ENCODE measurements at places on chromosomes 1 and 21.
A peak's percentile ranks its signal among the peaks of the same experiment; 100 is the strongest.

- no peak overlapping the region for H3K27ac ChIP-seq
- H3K36me3 ChIP-seq: no peaks in the 10 kb centered on the region
- no peaks in the 10 kb centered on the region for H3K4me1 ChIP-seq
- H3K27me3 ChIP-seq: no peaks in the 10 kb centered on the region
Observed at GRCh38 chr1:169196581-169196980, 90.1 kb downstream of the ATP1B1 start.

DNA sequence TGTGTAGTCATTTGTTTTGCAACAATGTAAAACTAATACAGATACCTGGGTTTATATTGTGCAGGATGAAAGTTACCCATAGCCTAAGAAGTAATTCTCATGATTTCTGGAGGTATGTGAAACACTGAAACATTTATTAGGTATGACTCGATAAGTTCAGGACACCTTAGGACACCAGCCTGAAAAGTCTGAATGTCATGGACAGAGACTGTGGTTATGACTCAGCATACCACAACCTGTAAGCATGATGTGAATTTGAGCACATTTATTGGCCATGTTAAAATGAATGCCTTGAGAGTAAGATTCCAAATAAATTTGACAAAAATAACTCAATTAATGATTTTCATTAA is 1471.7 kb upstream of the B3GALT2 start:
- H3K36me3 ChIP-seq: no peaks in the 10 kb centered on the region
- DNase-seq: no peak
- no peak overlapping the region for H3K27ac ChIP-seq

DNA sequence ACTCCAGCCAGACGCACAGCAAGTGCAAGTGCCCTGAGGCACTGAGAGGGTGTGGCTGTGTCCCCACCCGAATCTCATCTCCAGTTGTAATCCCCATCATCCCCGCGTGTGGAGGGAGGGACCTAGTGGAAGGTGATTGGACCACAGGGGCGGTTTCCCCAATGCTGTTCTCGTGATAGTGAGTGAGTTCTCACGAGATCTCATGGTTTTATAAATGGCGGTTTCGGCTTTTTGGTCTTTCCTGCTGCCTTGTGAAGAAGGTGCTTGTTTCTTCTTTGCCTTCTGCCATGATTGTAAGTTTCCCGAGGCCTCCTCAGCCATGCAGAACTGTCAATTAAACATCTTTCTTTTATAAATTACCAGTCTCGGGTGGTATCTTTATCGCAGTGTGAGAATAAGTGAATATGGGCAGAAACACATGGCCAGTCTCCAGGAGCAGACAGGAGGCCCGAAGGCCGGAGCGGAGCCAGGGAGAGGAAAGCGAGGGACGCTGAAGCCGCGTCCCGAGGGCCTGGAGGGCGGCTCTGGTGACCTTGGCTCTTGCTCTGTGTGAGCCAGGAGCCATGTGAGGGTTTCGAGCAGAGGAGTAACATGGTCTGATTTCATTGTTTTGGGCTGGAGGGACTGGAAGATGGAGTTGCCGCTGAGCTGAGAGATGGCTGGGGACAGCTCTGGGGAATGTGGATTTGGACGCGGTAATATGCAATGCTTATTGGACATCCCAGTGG is 76.0 kb upstream of the C1orf174 start:
- H3K27me3 ChIP-seq: peaks cover 4% of the 10 kb centered on the region
- no peaks in the 10 kb centered on the region for H3K36me3 ChIP-seq
- H3K4me1 ChIP-seq: no peaks in the 10 kb centered on the region

- peaks cover 34% of the 10 kb centered on the region for H3K4me1 ChIP-seq
- H3K27ac ChIP-seq: peak overlapping the region; percentile 79
- H3K36me3 ChIP-seq: no peaks in the 10 kb centered on the region
- no peak overlapping the region for H3K4me3 ChIP-seq
- no peaks in the 10 kb centered on the region for H3K27me3 ChIP-seq
Observed at GRCh38 chr21:15141261-15141970, 76.6 kb upstream of the NRIP1 start.

GRCh38 chr1:11354893-11355553 is 82.0 kb downstream of the UBIAD1 start:
- H3K4me3 ChIP-seq: no peak overlapping the region
- DNase-seq: no peak
- peaks cover 49% of the 10 kb centered on the region for H3K27me3 ChIP-seq
- no peaks in the 10 kb centered on the region for H3K36me3 ChIP-seq
- no peak overlapping the region for H3K27ac ChIP-seq

- H3K27ac ChIP-seq: no peak overlapping the region
- no peaks in the 10 kb centered on the region for H3K27me3 ChIP-seq
- no peak overlapping the region for H3K4me3 ChIP-seq
- H3K36me3 ChIP-seq: no peaks in the 10 kb centered on the region
- no peak for DNase-seq
- peaks cover 31% of the 10 kb centered on the region for H3K4me1 ChIP-seq
Observed at GRCh38 chr1:45541193-45541592, 9.4 kb upstream of the AKR1A1 start.

DNA sequence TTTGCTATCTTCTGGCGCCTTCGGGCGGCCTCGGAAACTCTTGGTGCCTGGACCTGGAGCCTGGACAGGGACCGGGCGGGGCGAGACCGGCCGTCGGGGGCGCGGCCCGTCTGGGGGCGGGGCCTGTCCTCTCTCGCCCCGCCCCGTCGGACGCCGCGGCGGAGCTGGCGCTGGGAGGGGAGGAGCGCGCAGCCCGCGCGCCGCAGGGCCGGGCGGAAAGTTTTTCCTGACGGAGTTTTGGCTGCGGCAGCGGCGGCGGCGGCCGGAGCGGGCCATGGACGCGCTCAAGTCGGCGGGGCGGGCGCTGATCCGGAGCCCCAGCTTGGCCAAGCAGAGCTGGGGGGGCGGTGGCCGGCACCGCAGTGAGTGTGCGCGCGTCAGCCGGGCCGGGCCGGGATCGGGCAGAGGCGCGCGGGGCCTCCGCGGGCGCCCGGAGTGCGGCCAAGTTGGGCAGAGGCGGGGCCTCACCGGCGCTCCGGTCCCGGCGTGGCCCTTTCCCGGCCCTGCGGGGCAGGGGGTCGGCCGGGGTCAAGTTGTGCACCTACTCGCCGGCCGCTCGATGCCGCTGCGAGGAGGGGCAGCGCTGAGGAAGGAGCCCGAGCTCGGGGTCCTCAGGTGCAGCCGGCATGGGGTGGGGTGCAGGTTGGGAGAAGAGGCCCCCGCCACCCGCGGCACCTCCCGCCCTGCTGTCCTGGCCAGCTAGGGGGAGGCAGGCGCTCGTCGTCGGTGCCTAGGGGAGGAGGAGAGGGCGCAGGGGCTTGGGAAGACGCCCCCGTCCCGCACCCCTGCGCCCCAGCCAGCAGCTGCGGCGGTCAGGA is at the start of gene LDLRAP1:
TSS of gene LDLRAP1 (plus strand) at position 182 of the 818 bp plus-strand sequence. CDS start at position 275, 93 bp downstream.
- H3K4me1 ChIP-seq: peaks cover 43% of the 10 kb centered on the region
- H3K27me3 ChIP-seq: no peaks in the 10 kb centered on the region
- H3K27ac ChIP-seq: peak within 1 kb of the TSS; percentile 93
- H3K4me3 ChIP-seq: peak within 1 kb of the TSS; percentile 53

DNA sequence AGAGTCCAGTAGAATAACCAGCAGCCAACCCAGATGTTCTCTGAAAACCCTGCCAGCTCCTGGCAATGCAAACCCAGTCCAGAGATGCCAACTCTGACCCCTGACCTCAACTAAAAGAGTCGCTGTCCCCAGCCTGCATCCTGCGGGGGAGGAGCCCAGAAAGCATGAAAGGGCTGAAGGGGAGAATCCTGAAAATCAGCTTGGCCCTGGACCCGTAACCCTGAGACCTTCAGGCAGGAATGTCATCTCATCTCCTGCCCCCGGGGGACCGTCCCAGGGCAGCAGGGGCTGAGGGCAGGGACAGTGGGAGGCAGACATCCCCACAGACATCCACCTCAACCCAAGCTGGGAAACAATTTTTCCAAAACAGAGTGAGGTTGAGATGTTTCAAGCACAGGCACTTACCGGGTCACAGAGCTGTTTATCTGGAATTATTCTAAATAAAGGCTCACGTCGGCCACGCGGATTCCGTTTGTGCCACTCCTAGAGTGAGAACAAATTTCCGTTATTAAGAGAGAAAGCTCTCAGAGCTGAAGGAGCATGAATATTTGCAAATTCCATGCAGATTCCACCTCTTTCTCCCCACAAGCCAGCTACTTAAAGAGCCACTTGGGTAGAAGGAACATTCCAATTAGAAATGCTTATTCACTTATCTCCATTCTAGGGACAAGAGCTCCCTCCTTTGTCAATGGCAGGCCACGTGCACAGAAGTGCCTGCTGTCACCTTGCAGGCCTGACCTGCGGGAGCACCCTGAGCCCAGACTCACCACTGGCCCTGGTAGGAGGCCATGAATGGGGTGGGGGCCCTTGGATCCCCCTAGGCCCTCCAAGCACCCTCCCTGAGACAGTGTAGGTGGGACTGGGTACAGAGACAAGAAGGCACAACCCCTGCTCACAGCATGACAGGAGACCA is 240.1 kb downstream of the NPHP4 start:
- no peaks in the 10 kb centered on the region for H3K4me1 ChIP-seq
- no peaks in the 10 kb centered on the region for H3K36me3 ChIP-seq
- H3K27me3 ChIP-seq: peaks cover 13% of the 10 kb centered on the region
- no peak overlapping the region for H3K4me3 ChIP-seq

GRCh38 chr1:221414772-221415539 is 326.9 kb downstream of the DUSP10 start:
- H3K27me3 ChIP-seq: no peaks in the 10 kb centered on the region
- no peaks in the 10 kb centered on the region for H3K36me3 ChIP-seq
- no peak overlapping the region for H3K4me3 ChIP-seq
- H3K27ac ChIP-seq: no peak overlapping the region
- H3K4me1 ChIP-seq: no peaks in the 10 kb centered on the region
- no peak for DNase-seq

DNA sequence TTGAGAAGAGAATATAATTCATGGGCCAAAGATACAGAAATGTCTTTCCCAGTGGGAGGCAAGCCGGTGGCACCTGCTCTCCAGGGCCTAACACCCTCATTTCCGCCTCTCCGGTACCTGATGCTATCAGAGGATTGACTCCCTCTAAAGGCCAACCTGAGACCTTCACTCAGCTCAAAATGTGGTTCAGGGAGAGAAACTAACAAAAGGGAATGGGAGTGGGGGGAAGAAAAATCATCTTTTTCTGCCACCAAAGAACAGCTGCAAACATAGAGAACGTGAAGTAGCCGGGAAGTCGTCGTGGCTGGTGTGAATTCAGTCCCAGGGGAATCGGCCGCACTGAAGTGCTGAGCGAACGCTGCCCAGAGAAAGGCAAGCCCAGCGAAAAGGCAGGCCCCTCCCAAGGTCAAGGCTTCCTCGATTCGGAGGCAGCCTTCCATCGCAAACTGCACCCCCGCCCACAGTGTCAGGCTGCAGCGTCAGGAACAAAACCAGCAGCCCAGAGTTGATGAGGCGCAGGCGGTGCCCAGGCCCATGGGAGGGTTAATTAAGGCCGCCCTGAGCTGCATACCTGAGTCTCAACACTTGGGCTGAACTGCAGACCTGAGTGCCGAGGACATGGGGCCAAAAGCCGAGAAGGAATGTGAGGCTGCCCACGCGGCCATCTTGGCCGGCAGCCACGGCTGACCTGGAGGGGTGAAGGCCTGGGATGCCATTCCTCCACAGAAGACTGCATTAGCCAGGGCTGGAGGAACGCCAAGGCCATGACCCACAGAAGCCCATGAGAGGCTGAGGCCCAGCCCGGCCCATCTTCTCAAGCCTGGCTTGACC is 160.2 kb downstream of the PSMG1 start:
- no peak overlapping the region for H3K4me3 ChIP-seq
- no peaks in the 10 kb centered on the region for H3K27me3 ChIP-seq
- H3K36me3 ChIP-seq: no peaks in the 10 kb centered on the region
- H3K4me1 ChIP-seq: peaks cover 25% of the 10 kb centered on the region

GRCh38 chr1:7250597-7251453 is 465.6 kb downstream of the CAMTA1 start:
- H3K27ac ChIP-seq: no peak overlapping the region
- no peaks in the 10 kb centered on the region for H3K4me1 ChIP-seq
- no peaks in the 10 kb centered on the region for H3K27me3 ChIP-seq
- DNase-seq: no peak
- H3K4me3 ChIP-seq: no peak overlapping the region

GRCh38 chr1:61873581-61873980 is 131.3 kb downstream of the PATJ start:
- no peaks in the 10 kb centered on the region for H3K36me3 ChIP-seq
- H3K27me3 ChIP-seq: no peaks in the 10 kb centered on the region
- H3K4me1 ChIP-seq: no peaks in the 10 kb centered on the region

GRCh38 chr1:3139451-3139852 is 70.4 kb downstream of the PRDM16 start:
- no peak overlapping the region for H3K27ac ChIP-seq
- no peaks in the 10 kb centered on the region for H3K36me3 ChIP-seq
- DNase-seq: no peak
- peaks cover 10% of the 10 kb centered on the region for H3K4me1 ChIP-seq
- no peak overlapping the region for H3K4me3 ChIP-seq

GRCh38 chr1:109527846-109528695 is 11.6 kb upstream of the GPR61 start:
- H3K27me3 ChIP-seq: no peaks in the 10 kb centered on the region
- no peak overlapping the region for H3K4me3 ChIP-seq
- no peak for DNase-seq
- H3K36me3 ChIP-seq: no peaks in the 10 kb centered on the region

DNA sequence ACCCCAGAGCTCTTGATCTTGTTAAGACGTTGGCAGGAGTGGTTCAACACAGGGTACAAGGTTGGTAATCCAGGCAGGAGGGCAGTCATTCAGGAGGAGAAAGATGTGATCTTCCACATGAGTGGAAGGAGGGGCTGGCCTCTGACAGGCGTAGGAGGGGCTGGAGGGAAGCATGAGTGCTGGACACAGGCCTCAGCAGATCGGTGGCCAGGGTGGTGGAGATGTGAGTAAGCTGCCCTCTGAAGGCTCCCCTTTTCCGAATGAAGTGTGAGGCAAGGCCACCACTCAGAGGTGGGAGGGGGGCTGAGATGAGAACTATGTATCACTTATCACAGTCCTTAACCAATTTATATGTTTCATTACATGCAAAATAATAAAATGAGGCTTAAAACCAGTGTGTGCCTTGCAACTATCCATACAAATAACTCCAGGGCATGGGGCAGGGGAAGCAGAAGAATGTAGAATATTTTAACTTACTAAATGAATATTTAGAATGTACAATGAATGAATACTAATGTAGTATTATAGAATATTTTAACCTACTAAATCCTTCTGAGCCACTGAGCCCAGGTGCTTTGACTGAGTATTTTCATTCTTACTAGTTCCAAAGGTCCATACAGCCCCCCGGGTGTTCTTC is 103.5 kb upstream of the TLR5 start:
- H3K27me3 ChIP-seq: no peaks in the 10 kb centered on the region
- no peaks in the 10 kb centered on the region for H3K36me3 ChIP-seq

GRCh38 chr1:153568367-153569099 is 2.9 kb upstream of the S100A2 start:
- H3K27ac ChIP-seq: peak overlapping the region; percentile 94
- H3K4me3 ChIP-seq: peak overlapping the region; percentile 8
- H3K4me1 ChIP-seq: peaks cover 42% of the 10 kb centered on the region
- no peaks in the 10 kb centered on the region for H3K36me3 ChIP-seq
- no peaks in the 10 kb centered on the region for H3K27me3 ChIP-seq
